COR-L47 (cell line): ENCODE measurements at places on chromosomes 3 and 15.
A peak's percentile ranks its signal among the peaks of the same experiment; 100 is the strongest.

- DNase-seq = no peak
Observed at GRCh38 chr3:112640276-112640929, 540 bp downstream of the CCDC80 start.

DNA sequence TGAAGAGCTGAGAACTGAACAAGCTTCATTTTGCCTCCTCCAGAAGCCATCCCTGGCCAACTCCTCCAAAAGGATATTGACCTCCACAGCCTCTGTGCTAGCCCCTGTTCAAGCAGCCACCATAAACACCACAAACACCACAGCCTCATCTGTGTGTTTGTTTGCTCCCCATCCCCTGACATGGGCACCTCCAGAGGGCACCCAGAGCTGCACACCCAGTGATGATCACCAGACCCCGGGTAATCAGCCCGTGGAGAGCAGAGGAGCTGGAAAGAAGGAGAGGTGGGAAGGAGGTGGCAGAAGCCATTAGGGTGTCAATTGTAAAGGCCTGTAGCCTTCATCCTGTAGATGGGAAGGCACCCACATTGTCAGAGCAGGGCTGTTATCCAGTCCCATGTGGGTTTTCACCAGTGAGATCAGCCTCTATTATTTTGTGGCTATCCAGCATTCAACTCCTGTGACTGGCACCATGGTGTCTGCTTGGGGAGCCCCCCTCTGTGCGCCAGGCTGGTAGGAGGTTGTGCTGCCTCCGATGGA is 6.8 kb upstream of the WNT7A start:
- DNase-seq = no peak

GRCh38 chr15:39128746-39129145 is 452.1 kb upstream of the THBS1 start:
- no peak for DNase-seq

GRCh38 chr3:74603292-74603691 is 11.2 kb downstream of the CNTN3 start:
- no peak for DNase-seq

- DNase-seq = no peak
Observed at GRCh38 chr3:151612115-151612514, 121.6 kb upstream of the AADACL2 start.

GRCh38 chr3:37197810-37198371 is 23.5 kb upstream of the LRRFIP2 start:
- no peak for DNase-seq

DNA sequence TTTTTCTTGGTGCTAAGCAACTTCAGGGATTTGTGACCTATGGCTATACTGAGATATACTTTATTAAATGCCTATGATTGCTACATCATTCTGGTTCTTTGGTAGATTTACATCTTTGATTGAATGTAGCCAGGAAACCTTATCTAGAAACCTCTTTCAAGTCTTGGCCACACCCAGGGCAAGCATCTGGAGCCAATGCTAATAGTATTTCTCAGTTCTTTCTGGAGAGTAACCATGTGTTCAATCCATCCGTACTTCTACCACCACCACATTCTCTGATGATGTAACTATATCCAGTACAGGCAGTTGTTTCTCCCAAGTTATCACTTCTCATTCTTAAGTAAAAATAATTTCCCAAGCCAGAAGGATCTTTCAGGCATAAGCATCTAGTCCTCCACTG is 69.0 kb downstream of the NME9 start:
- no peak for DNase-seq

DNA sequence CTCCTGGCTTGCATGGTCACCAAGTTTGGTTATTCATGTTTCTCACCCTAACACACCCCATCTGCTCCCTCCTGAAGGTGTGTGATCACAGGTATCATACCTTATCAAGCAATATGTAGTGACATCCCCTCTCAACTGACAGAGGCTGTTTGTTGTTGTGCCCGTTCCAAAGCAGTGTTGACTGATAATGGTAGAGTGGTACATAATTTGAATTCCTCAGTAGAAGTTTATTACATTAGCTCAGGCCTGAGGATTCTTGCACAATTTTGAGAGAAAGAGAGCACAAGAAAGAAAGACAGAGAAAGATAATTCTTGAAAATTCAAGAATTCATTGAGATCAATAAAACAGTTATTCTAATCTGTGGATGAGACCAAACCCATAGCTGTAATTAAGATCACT is 69.1 kb upstream of the SATB1 start:
- DNase-seq = no peak

DNA sequence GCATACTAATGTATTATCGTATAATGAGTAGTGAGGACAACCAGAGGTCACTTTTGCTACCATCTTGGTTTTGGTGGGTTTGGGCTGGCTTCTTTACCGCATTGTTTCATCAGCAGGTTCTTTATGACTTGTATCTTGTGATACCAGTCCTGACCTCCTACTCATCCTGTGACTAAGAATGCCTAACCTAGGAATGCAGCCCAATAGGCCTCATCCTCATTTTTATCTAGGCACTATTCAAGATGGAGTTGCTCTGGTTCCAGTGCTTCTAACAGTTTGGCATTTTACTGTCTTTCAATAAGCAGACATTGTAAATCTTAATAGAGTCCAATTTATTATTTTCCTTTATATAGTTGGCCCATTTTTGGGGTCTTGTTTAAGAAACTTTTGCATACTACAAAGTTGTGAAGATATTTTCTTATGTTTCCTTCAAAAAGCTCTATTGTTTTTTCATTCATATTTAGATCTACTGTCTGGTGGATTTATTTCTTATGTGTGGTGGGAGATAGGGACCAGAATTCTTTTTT is 60.8 kb upstream of the RNU6-1 start:
- DNase-seq = no peak

- DNase-seq = peak; percentile 46
Observed at GRCh38 chr15:49421991-49422390, 1.1 kb upstream of the FGF7 start.

GRCh38 chr15:95202569-95203349 is 971.4 kb downstream of the MCTP2 start:
- no peak for DNase-seq

- no peak for DNase-seq
Observed at GRCh38 chr15:81362790-81363189, 11.2 kb downstream of the TMC3 start.

GRCh38 chr15:64133623-64134344 is 17.7 kb upstream of the SNX22 start:
- DNase-seq = no peak

GRCh38 chr3:100263583-100263982 is 2.8 kb downstream of the TBC1D23 start:
- no peak for DNase-seq

GRCh38 chr15:42024303-42024702 is 3.5 kb upstream of the PLA2G4E start:
- DNase-seq = no peak

GRCh38 chr3:169026543-169027182 is 636.8 kb downstream of the MECOM start:
- no peak for DNase-seq

DNA sequence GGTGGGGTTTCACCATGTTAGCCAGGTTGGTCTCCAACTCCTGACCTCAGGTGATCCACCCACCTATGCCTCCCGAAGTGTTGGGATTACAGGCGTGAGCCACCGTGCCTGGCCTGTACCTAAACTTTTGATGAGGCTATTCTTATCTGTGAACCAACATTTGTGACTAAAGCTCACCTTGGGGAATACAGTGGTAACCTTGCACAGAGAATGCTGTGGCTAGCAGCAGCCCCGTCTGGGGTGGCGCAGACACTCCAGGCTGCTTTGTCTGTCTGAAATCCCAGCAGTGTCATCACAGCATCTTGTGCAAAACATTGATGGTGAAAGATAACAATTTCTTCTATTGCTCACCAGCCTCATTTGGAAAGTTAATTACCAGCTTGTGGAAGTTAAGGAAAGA is 58.9 kb downstream of the CMTM8 start:
- DNase-seq = no peak
